ENCODE measurements at places on chromosomes 4 and X.

DNA sequence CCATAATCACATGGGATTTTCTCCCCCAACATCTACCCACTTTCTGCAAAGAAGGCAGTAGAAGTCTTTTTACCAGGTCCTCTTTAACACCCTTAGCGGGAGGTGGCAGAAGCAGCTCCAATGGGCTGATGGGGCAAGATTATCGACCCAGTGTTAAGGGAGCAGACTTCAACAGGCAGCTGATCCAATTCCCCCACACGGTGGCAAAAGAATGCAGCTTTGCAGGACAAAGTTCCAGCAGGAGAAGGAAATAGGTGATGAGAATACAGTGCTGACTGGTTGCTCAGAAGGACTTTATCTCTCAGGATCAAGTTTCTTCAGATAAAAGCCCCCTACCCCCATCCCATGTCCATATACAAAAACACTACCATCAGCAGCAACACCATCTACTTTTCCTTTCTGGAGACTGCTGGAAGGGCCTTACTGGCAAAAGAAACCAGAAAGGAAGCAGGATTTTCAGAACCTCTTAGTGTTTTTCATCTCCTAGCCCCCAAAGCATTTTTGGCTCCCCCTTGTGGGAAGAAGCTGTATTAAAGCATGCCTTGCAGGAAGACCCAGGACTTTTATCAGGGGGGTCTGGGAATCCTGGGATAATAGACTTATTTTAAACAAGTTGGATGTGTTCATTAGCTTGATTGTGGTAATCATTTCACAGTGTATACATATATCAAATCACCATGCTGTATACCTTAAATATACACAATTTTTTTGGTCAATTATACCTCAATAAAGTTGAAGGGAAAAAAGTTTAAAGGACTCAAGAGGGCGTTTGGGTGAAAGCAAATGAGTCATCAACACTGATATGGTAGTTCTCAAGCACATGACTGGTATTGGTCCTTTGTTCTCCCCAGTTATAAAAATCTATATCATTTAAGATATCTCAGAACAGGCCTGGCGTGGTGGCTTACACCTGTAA, 146.4 kb downstream of the GPC3 start:
- DNase-seq = peak; percentile 55

GRCh38 chr4:79851625-79852304, 221.3 kb downstream of the ANTXR2 start:
- DNase-seq = no peak

- DNase-seq = no peak
Observed at GRCh38 chrX:133928365-133928764, 57.0 kb downstream of the GPC3 start.

DNA sequence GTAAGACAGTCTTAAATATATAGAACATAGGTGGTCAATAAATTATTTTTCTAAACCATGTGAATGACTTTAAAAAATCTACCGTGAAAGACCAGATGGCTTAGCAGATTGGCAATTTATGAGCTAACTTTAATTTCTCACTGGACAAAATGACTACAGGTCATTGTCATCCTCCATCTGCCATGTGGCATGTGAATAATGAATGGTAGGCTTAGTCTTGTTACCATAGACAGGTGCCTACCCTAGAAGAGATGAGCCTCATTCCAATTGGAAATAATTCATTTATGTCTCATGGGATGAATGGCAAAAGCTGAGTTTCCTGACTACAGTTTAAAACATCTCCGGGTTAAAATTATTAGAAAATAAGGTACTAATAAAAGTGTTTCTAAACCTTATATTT, 1043.3 kb downstream of the FAT4 start:
- no peak for DNase-seq

DNA sequence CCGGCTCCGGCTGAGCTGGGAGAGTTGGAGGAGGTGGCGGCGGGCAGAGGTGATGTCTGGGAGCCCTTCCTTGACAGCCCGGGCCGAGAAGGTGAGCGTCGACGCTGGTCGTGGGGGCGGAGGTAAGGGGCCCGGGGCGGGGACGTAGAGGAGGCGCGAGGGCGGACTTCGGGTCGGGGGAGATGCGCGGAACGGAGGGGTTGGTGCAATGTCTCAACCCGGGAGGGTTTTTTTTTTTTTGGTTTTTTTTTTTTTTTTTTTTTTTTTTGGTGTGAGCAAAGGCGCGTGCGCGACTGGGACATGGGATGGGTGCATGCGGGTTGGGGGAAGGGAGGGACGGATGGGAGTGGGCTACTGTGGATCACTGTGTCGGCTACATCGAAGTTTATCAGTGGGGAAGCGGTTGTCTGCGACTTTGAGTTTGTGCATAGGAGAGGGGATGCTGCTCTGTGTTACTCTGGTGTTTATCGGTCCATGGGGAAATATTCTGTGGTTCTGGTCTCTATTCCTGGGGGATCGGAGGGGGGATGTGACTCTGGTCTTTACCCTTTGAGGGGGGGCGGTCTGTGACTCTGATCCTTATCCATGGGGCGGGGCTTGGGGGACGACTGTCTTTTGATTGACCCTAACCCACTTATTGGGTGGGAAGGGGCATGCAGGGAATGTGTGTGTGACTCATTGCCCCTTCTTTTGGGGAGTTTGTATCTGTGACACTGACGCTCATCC, 537 bp downstream of the RBM10 start:
- no peak for DNase-seq

- no peak for DNase-seq
Observed at GRCh38 chr4:41496977-41497376, 41.0 kb upstream of the LIMCH1 start.
